Renal cortical epithelial cell (primary cell): ENCODE measurements at places on chromosomes 11 and 22. TPM values are rescaled to one million over a fixed set of nuclear protein-coding genes. Genes with fewer than 3 reads are reported as not detected.

- DNase-seq = no peak
Measured at GRCh38 chr22:45120440-45120839, 43.3 kb upstream of the NUP50 start.

DNA sequence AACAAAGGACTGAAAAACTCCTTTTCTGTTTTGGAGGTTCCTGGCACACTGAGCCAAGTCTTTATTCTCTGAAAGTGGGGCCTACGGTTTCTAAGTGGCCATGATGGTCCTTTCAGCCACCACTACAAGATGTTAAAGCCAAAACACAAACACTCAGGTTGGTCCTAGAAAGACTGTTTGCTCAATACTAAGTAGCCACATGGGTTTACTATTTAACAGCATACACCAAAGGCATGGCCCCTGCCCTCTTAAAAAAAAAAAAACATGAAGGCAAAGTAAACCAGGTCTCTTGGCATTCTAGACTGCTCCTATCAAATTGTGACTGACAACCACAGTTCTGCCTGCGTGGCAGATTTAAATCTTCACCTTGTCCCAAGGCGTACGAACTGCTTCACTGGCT lies 123.6 kb upstream of the BID start:
- DNase-seq = peak; percentile 54

GRCh38 chr22:22168190-22168940 lies 76.2 kb upstream of the VPREB1 start:
- peak; percentile 55 for DNase-seq

Gene OR51I1
- 0.20 TPM in 1 of 2 replicates, not detected in the other for total RNA-seq

Gene NDUFS3
- 61.1 and 64.7 TPM in 2 replicates for total RNA-seq

Gene NLRP6
- total RNA-seq = not detected in 2 replicates
